ENCODE measurements at places on chromosomes 6 and 20.

DNA sequence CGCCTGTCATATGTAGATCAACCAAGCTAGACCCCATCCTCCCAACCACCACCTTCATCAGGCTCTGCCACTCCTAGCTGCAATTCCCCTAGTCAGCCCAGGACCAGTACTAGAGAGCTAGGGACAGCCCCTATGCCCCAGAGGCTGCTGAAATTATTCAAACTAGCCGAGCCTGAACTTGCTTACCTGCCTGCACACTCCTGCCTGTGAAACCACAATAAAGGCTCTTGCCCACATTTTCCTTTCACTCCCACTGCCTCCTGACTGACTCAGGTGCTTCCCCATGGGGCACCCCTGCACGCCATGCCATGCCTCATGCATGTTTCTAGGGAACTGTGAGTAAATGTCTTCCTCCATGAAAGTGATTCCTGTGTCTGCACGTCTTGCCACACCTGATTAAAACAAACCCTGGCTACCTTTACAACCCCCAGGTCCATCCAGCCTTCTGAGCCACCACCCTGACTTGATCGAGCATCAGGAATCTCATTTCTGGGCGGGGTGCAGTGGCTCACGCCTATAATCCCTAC is 66.5 kb upstream of the IER3 start:
- no peak for DNase-seq

DNA sequence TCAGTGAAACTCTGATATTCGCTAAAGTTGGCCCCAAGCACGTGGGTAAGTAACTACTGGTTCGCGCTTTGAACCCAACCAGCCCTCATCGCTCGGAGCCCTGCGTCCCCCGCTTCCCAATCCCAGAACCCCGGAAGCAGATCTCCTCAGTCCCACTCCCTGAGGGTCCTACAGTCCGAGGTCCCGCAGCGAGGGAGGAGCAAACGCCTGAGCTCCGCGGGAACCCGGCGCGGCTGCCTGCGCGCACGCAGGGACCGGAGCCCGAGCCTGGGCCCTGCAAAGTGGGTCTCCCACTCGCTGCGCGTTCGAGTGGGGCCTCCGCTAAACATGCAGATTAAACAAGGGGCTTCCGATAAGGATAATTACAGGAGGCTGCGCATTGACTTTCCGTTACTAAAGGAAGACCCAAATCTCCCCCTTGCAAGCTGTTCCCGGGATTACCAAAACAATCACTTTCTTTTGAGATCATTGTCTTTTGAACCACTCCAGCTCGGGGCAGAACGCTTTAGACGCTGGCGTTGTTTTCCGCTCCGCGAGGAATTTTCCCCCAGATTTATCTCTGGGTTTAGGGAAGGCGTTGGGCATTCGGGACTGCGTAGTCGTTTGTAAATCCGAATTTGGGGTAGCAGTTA is 1.3 kb upstream of the VSX1 start:
- DNase-seq = peak; percentile 12

- DNase-seq = no peak
Observed at GRCh38 chr6:125474061-125474460, 172.3 kb upstream of the HDDC2 start.

GRCh38 chr6:164370773-164371172 is 938.6 kb downstream of the C6orf118 start:
- no peak for DNase-seq

DNA sequence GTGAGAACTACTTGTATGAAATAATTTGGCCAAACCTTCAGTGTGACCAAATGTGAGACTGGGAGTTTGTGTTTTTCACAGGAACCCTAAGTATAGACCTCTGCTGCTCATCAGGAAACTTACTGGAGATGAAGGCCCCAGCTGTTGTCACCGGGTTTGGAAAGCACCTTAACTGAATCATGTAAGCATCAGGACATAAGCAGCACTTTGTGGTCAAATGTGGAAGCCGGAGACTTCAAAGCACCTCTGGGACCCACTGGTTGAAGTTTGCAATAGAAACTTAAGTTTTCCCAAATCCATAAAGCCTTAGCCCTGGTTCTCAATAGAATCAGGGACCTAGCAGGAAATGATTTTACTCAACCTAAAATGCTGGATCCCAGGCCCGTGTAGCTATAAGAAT is 14.3 kb downstream of the TTPAL start:
- DNase-seq = no peak
